ENCODE measurements at places on chromosomes 13 and 19.

- DNase-seq = no peak
These were observed 9.6 kb upstream of the DGKH start for GRCh38 chr13:42038661-42039456.

- DNase-seq = no peak
These were observed 28.1 kb upstream of the KIR3DL3 start for GRCh38 chr19:54696117-54696548.

DNA sequence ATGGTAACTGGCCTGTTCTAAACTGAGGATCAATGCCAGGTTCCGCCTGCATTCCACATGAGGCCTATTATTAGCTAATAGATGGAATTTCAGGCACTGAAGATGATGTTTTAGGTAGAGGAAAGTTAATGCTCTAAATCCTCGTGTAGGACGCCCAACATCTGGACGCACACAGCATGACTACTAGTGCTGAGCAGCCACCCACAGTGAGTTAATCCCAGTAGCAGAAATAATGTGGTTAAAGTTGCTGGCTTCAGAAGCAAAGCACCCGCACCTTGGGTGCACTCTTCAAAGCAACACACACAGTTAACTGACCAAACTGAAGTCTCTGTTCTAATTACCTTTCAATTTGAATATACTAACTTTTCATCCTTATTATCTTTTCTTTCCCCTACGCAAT is 150.6 kb downstream of the DIAPH3 start:
- DNase-seq = no peak

- no peak for DNase-seq
These were observed 87.8 kb downstream of the MAB21L1 start for GRCh38 chr13:35388441-35389355.

- DNase-seq = no peak
These were observed 7.1 kb upstream of the KRTDAP start for GRCh38 chr19:35497406-35497805.

DNA sequence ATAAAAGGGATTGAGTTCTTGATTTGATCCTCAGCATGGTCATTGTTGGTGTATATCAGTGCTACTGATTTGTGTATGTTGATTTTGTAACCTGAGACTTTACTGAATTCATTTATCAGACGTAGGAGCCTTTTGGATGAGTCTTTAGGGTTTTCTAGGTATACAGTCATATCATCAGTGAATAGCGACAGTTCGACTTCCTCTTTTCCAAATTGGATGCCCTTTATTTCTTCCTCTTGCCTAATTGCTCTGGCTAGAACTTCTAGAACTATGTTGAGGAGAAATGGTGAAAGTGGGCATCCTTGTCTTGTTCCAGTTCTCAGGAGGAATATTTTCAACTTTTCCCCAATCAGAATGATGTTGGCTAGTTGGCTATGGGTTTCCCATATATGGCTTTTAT is 27.0 kb downstream of the POMP start:
- no peak for DNase-seq

GRCh38 chr13:89846926-89847585 is 1500.4 kb upstream of the MIR17HG start:
- no peak for DNase-seq

DNA sequence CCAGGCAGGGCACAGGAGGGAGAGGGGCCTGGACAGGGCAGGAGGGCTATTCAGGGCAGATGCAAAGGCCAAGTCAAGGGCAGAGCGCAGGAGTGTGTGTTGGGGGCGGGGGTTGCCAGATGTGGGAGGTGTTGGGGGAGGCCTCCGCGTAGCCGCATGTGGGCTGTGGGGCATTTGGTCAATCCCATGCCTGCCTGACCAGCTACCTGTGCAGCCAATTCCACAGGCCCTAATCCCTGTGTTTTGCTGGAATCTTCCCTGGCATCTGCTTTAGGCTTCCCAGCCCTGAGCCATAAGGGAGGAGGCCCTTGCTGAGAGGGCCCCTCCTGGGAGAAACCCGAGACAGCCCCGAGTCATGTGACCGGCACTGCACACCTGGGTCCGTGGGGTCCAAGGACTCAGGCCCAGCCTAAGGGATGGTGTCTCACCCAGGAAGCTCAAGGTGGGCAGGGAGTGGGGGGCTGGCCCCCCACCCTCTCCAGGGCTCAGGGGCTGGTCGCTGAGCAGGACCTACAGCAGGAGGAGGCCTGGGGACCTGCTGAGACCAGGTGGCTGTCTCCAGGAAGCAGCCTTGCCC is 20.3 kb downstream of the RFX1 start:
- DNase-seq = no peak

GRCh38 chr19:8831373-8831772 is 731 bp downstream of the ZNF558 start:
- DNase-seq = no peak

All from C1 segment of cervical spinal cord (tissue), 14 donors.